ENCODE measurements at places on chromosomes 5 and 9.

DNA sequence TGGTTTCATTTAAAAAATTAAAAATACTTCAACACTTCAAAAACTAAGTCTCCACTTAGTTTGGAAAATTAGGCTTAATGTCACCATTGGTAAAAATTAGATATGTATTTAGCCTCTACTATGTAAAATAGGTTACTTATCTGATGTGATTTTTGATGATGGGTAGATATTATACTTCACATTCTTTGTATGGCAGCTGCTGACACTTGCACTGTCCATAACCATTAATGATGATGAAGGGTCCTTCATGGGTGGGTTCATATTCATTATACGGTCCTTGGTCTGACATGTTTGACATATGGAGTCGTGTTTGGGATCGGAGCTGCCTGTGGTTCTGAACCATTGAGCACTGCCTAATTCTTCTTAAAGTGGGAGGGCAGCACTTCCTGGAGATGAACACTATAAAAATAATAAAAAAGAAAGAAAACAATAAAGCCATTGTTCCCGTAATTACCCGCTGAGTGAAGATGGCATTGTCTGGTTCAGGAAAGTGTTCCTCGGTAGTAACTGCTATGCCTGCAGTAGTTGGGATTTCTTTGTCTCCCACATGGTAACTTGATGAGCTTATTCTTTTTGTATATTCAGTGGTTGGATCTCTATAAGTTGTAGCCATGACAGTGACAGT, 2.2 kb downstream of the LRRTM2 start:
- no peak for DNase-seq

DNA sequence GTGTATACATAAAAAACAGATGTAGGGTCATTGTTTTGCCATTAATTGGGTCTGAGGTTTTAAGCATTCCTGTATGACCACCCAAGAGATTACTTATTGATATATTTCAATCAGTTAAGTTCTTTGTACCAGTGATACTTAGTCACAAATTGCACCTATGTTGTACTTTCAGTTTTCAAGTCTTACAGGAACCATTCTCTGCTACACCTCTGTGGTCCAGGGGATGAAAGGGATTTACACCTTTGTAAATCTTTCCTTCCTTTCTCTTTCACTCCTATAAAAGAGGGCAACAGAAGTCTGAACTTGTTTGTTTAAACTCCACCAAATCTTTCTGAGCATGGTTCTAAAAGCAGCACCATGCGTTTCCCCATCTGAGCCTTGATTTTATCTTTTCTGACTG, 86.1 kb downstream of the DEPDC1B start:
- DNase-seq, result no peak

DNA sequence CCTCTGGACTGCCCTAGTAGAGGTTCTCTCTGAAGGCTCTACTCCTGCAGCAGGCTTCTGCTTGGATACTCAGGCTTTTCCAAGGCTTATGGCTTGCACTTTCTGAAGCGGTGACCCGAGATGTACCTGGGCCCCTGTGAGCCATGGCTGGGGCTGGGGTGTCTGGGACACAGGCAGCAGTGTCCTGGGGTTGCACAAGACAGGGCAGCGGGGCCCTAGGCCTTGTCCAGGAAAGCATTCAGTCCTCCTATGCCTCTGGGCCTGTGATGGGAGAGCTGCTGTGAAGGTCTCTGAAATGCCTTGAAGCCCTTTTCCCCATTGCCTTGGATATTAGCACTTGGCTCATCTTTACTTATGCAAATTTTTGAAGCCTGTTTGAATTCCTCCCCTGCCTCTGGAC, 192.2 kb downstream of the YTHDC2 start:
- no peak for DNase-seq

DNA sequence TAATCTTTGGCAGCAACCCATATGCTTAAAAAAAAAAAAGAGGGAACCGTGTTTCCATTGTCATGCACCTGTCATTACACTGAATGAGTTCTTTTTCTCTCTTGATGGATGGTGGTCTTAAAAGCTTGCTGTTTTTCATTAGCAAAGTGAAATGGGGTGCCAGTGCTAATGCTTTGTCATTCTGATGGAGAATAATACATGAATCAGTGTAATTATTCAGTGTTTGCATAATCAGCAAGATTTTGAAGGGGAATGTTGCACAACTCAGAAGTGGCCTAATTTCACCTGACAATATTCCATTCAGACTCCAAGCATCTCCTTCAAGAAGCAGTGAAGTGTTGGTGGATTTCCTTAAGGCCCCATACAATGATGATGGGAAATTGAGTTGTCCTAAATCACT, 38.1 kb downstream of the MAP1B start:
- no peak for DNase-seq

DNA sequence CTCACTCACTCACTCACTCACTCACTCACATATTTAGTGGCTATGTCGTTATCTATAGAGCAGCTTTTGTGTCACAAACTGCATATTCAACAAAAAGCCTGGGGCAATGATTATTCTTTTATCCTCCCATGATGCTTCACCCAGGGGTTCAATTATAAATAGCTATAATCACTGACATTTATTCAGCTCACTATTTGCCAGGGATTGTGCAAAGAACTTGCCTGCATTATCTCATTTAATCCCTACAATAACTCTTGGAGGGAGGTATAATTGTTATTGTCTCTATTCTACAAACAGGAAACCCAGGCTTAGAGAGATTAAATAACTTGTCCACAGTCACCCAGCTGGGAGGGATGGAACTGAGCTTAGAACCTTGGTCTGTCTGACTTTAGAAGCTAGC, 298.0 kb upstream of the MSX2 start:
- DNase-seq, result no peak

DNA sequence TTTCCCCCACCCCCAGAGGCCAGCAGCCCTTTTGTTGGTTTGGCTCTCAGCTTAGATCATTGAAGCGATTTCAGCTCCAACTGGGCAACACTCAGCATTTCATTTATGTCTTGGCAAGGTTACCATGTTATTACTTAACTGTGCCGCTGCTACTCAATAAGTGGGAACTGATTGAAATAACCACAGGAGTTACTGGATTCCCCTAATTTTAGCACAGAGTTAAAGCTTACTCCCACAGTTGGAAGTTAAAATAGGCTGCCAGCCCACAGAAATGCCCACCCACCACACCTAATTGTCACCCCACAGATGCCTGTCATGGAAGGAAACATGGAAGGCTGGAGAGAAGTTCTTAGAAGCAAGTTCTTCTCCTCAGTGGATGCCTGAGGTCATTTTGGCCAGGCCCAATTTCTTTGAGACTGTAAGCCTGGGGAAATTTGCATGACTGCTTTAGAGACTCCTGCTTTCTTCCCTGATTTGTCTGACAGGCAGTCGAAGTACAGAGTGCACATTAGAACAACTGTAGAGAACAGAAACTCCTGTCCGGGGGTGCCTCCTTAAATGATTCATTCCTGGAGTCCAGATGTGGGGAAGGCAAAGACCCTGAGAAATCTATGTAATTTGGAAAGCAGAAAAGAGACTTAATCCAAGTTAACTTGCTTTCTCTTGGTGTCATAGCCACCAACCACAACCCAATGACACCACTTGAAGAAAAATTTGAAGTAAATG, 370.0 kb downstream of the ZSWIM6 start:
- DNase-seq, result no peak

DNA sequence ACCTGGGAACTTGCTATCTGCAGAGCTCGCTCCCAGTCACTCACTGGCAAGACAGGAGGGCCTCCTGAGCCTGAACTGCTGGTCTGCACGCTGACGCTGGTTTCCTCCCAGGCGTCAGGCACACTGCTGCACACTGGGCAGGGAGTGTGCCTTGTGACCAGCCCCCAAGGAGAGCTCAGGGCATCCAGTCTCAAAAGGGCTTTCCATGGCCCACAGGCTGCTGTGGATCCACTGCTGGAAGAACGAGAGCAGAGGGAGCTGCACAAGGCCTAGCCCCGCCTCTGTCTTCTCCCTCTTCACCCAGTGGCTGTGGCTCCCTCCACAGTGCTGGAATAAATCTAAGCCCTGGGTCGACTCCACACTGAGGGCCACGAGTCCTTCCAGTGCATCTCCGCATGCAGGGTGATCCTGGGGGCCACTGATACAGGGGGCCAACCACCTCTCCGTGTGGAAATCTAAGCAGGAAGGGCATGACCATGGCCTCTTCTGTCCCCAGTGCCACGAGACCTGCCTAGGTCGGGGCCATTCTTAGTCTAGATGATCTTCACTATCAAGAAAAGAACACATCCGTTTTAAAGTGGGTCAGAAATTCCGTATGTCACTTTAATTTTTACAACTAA, 93.6 kb downstream of the CAMSAP1 start:
- no peak for DNase-seq

DNA sequence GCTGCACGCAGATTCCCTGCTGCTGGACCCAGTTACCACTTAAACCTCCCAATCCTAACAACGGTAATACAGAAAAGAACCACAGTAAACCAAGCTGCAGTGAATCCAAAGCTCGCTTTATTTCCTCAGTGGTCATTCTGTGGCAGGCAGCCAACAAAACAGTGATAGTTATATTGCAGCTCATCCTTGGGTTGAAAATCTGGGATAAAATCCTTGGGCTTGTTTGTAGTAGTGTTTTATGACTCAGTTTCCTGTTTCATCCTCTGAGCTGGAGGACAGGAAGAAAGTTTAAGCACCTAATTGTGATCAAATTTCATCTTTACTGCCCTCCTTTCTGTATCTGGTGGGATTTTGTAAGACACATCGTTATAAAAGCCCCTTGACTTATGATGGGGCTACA, 31.4 kb downstream of the HMGCR start:
- DNase-seq, result no peak

DNA sequence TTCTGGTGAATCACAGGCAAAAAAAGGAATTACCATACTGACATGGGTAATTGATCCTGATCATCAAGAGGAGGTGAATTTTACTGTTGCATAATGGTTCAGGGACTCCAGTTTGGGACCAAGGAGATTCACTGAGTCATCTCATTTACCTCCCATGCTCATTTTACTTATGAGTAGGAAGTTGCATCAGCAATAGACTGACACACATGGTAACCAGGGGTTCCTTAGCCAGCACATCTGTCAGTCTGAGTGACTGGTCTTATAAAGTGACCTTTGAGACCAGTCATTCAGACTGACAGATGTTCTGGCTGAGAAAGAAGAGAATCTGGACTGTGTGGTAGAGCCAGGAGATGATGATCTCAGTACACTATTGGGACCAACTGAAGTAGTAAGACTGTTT, 384.6 kb upstream of the CD180 start:
- DNase-seq, result no peak

Measured in activated CD8-positive, alpha-beta T cell treated with anti-CD3 and anti-CD28 coated beads, Interleukin-2, amount 10 ng/mL, durations not matched to agents 7 days and 5 days (primary cell).